ENCODE measurements at places on chromosomes 12 and 14.

DNA sequence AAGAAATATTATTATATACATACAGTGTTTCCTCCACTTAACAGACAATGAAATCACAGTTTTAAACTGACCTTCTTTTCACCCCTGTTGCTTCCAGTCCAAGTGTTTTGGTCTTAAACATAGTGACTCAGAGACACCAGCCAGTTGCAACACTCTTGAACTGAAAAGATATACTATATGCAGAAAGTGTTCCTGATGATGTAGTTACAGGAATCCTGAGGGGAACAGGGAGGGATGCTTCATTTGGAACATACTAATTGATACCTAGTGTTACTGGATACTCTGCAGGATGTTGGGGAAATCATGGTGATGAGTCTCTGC lies 420.8 kb downstream of the CCDC91 start:
- DNase-seq = peak; percentile 83

DNA sequence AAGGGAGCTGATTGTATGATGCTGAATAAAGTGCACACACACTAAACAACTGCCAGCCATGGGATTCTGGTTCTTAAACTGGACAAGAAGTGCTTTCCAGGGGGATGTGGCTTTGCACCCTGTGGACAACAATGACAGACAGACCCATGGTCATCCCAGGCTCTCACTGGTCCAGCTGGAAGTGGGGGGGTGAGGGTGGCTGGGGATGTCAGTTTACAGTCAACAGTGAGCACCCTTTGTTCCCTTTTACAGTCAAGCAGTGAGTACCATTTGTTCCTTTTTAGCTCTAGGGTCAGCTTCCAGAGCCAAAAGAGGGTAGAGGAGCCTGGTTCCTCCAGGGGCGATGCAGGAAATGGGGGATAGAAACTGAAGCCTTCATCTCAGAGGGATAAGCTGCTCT lies 100.7 kb downstream of the SMOC1 start:
- DNase-seq = no peak

GRCh38 chr12:111076611-111077451 lies 156.5 kb upstream of the MYL2 start:
- DNase-seq = no peak

DNA sequence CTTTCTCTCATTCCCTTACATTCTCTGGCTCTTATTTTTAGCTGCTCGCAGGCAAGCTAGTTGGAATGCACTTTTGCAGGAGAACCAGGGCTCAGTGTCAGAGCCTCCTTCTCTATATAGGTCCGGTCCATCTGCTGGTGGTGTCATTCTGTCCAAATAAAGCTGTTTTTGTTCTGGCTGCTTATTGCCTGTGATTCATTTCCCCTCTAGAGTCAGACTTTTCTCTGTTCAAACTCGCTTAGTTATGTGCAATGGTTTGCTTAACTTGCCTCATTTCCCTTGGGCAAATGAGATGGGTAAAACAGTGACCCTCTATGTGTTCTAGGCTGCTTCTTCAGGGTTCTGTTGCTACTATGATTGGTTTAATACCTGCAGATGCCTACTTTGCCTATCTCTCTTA lies 2.9 kb downstream of the SMARCD1 start:
- DNase-seq = peak; percentile 58

- DNase-seq = no peak
Observed at GRCh38 chr12:96404696-96405095, 4.5 kb upstream of the CDK17 start.

DNA sequence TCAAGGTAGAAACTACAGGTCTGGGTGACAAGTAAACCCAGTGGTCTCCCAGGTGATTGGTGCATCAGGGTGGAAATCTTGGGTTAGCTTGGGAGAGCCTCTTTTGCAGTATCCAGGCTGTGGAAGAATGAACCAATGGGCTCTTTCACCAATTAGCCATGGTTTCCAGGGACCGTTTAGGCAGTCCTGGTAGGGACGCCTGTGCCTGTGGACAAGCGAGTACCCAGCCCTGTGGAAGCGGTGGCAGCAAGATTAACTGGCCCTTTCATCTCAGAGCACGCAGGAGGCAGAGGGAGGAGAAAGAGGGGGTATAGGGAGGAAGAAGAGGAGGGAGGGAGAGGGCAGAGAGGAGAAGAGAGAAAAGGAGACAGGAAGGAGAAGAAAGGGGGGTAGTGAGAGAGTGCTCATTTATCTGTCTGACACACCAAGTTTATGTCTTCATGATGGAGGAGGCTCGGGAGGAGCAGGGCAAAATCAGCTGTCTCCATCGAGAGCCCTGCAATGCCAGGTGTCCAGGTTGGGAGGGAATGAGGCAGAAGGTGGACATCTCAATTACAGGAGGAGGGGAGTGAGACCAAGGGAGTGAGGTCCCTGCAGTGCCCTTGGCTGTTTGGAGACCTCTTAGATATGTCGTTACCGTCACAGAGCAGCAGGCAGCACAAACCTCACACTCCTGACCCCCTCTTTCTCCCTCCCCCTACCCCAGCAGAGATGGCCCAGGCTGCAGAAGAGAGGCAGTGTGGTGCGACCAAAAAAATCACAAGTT lies 4.6 kb upstream of the ZDHHC22 start:
- no peak for DNase-seq

- peak; percentile 72 for DNase-seq
Observed at GRCh38 chr14:91911474-91912032, 35.9 kb downstream of the FBLN5 start.

DNA sequence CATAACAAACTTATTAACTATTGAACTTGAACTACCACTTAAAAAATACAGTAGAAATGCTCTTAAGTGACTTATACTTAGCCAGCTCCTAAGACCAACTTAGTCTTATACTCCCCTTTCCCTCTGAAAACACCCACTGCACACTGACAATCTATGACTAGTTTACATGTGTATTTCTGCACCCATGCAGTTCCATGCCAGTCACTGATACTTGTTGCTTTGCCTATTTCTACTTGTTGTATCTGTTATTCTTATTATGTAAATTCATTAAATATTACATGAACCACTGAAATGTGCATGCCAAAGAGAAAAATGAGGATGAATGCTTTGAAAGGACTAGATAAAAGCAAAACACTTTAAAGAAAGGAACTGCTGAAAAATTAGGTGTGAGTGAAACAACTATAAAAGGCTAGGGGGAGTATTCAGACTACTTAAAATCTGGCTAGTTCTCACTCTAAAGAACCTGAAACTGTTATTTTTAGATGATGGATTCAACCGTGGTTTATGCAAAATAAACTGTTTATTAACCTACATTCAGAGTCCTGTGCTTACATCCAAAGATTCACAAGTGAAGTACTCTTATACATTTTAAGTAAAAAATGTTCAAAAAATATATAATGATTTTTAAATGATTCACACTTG lies 74.7 kb downstream of the RPS6KA5 start:
- DNase-seq = no peak

- peak; percentile 69 for DNase-seq
Observed at GRCh38 chr14:25042362-25043299, 7.3 kb downstream of the STXBP6 start.

DNA sequence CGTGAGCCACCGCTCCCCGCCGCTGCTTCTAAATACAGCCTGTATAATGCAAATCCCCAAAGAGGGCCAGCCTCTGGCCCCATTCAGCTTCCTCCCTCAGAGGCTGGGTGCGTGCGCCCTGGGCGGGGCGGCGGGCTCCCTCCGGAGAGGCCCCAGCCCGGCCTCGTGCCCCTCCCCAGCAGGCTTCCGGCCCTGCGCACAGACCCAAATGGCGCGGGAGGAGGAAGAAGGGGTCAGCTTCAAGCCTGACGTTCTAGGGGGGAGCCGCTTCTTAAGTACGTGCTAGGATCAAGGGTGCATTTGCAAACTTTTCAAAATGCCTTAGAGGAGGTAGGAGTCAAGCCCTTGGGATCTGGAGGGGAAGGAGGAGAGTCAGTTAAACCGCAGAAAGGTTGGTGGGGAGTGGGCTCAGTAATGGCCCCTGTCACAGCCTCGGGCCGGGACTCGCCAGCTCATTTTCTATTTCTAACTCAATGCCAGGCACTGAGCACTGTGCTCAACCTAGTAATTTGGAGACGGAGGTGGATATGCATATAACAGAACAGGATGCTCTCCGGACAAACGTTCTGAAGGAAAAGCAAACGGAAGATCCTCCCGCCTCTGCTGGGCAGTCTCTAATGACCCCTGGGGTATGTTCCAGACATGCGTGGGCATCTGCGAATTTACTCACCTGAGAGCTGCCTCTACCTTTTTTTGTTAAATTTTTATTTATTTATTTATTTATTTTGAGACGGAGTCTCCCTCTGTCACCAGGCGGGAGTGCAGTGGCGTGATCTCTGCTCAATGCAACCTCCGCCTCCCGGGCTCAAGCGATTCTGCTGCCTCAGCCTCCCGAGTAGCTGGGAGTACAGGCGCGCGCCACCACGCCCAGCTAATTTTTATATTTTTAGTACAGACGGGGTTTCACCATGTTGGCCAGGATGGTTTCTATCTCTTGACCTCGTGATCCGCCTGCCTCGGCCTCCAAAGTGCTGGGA lies 32.3 kb downstream of the NINJ2 start:
- DNase-seq = no peak

DNA sequence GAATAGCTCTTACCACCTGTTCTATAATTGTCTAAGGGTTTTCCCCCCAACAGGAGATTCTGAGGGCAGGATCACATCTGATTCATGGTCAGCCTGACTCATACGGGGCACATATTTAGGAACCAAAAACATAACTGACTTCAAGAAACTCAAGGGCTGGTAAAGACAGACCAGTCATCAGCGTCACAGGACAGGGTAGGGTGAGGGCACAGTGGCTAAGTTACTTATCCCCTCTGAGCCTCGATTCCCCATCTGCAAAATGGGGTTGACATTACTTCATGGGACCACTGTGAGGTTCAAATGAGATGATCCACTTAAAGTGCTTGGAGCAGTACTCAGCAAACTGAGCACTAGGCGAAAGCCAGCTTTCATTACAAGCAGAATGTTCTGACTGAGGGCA lies 606 bp downstream of the CINP start:
- no peak for DNase-seq

- DNase-seq = peak; percentile 61
Observed at GRCh38 chr14:49497725-49498348, 88.3 kb downstream of the RPS29 start.

GRCh38 chr14:103499709-103500108 lies 22.9 kb downstream of the CKB start:
- no peak for DNase-seq

- DNase-seq = no peak
Observed at GRCh38 chr14:57657487-57657886, 163.8 kb upstream of the CCDC198 start.

DNA sequence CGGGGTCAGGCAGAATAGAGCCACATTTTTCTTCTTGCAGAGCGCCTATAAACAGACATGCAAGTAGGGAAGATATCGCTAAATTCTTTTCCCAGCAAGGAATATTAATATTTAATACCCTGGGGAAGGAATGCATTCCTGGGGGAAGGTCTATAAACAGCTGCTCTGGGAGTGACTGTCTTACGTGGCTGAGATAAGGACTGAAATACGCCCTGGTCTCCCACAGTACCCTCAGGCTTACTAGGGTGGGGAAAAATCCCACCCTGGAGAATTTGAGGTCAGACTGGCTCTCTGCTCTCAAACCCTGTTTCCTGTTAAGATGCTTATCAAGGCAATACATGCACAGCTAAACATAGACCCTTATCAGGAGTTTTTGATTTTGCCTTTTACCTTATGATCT lies 262.3 kb downstream of the CEP128 start:
- DNase-seq = no peak

DNA sequence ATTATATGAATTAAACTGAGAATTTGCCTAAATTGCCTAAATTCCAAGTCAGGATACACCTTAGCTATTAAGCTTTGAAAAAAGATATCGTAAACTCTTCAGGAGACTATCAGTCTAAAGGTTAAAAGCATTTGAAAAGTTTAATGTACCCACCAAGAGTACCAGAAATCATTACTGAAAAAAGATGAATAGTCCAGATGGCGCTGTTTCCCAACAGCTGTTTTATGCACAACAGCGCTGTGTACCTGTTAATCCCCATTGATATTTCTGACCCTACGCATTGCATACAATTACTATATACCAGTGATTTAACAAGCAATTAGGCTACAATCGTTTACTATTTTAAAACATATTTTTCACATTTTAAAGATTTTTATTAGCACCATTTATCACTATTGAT lies 185.0 kb downstream of the PLCZ1 start:
- DNase-seq = no peak

DNA sequence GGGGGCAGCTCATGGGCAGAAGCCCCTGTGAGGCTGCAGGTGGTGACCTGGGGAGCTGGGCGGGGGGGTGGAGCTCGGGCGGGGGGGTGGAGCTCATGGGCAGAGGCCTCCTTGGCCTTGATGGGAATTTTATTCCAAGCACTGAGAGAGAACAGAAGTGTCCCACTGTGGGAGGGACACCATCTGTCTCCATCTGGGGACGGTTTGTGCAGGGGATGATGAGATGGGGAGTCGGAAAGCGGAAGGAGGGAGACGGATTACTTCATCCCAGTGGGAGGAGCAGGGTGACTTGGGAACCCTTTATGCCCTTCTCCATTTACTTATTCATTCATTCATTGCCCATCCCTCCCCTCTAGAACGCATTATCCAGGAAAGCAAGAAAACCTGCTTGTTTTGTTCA lies 304.7 kb downstream of the ADGRD1 start:
- no peak for DNase-seq

GRCh38 chr12:121893961-121894460 lies 5.4 kb downstream of the PSMD9 start:
- peak; percentile 50 for DNase-seq

GRCh38 chr14:38226366-38226765 lies 18.7 kb downstream of the SSTR1 start:
- no peak for DNase-seq

DNA sequence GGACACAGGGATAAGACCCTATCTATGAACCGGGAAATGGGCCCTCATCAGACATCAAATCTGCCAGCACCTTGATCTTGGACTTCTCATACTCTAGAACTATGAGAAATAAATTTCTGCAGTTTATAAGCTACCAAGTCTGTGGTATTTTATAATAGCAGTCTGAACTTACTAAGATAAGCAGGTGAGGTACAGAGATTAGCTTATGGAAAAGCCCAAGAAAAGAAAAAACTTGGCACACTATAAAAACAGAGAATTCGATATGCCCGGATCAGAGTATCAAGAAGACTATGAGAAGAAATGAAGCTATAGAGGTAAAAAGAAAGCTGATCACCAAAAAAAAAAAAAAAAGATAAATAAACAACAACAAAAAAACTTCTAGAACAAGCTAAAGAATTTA lies 52.6 kb downstream of the EEA1 start:
- no peak for DNase-seq

DNA sequence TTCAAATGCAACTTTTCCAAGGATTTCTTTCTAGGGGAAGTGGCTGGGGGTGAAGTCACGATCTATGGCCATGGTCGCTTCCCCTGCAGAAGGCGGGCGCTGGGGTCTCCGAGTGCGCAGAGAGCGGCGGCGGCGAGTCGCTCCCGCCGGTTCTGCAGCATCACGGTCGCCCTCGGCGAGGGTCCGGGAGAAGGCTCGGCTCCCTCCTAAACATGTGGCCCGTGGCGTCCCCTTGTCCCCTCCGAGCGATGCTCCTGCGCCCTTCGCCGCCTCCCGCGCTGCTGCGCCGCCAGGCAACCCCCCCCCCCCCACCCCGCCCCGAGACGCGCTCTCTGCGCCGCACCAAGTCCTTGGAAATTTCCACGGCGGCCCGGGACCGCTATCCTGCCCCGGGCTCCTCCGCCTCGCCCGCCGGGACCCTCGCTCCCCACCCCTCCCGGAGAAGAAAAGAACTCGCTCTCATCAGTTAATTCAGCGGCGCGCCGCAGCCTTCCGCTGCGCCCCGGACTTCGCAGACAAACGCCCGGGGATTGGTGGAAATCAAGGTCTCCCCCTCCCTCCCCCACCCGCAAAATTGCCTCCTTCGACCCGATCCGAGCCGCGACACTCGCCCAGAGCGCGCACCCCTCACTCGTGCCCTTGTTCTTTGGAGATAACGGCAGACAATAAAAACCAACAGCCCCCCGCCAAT lies at the start of gene ST8SIA1:
TSS of gene ST8SIA1 (minus strand) at position 298 of the 691 bp plus-strand sequence. CDS start 475 bp downstream, outside the sequence.
- DNase-seq = peak; percentile 40
